Activated T-cell treated with anti-CD3 and anti-CD28 coated beads, Interleukin-2, amount 50 U/mL, for 24 hours (primary cell): ENCODE measurements at places on chromosomes 5 and 9.

DNA sequence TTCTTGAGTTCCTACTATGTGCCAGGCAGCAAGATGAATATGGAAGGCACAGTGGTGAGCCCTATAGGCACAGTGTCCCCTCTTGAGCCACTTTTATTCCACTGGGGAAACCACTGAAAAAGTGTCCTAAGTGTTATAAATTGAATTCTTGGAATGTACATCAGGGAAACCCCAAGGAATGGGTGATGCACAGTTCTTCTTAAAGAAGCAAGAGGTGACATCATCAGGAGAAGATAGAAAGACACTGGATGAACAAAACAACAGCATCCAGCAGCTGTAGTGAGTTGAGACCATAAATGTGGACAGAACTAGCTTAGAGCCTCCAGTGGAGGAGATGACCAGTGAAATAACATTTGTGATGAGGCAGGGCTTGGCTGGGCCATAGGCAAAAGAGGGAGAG is 199.2 kb upstream of the ANKRD55 start:
- DNase-seq: no peak

- DNase-seq: no peak
Observed at GRCh38 chr5:164967354-164967753, 1461.9 kb downstream of the MAT2B start.

GRCh38 chr9:4657426-4658159 is 4.5 kb upstream of the PLPP6 start:
- no peak for DNase-seq

DNA sequence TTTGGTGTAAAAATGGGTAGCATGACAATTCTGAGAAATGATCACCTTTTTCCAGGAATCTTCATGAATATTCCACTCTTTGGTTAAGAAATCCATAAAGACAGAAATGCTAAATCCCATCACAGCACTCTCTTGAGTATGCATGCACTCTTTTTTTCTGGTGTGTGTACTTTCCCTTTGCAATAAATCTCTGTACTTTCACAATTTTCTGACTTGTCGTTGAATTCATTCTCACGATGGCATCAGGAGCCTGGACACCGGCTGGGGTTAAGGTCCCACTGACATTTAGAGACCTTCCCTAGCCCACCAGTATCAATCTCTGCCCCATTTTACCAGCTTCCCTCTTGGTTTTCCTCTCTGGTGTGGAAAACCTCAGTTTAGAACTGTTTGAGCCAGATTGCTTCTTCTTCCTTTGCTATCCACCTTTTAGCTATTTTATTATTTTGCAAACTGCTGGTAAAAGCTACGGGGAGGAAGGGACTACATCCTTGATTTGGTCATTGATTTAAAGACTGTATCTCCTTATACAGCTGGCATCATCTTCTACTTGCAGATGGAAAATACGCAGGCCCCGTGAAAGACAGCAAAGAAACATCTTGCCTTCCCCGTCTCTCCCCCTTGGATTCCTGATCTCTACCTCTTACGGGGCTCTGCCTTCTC is 59.9 kb upstream of the ZFR start:
- DNase-seq: no peak

GRCh38 chr5:168743617-168744016 is 164.4 kb upstream of the PANK3 start:
- DNase-seq: no peak

DNA sequence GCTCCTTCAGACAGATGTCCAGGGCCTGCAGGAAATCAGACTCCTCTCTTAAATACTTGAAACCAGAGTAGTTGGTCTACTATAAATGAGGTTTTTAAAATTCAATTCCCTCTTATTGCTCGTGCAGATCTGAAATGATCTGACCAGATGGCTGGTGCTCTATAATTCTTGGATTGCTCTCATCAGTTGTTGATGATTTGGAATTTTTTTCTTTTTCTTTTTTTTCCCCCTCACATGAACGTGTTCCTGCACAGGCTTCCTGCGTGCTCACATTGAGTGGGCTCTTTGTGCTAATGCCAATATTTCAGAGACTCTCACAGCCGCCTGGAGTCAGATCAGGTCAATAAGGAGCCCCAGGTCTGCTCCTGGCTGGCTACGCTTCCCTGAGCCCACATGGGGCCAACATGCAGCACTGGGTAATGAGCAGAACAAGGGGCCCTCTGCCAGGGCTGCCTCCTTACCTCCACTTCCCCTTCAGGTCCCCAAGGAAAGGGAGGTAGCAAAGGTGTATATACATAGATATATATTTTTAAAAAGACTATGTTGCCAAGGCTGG is 82.0 kb downstream of the SIL1 start:
- no peak for DNase-seq
